Fibroblast of skin of back (primary cell): ENCODE measurements at places on chromosomes 1 and 21.

- DNase-seq = no peak
These were observed 15.0 kb upstream of the FCAMR start for GRCh38 chr1:206985162-206985749.

DNA sequence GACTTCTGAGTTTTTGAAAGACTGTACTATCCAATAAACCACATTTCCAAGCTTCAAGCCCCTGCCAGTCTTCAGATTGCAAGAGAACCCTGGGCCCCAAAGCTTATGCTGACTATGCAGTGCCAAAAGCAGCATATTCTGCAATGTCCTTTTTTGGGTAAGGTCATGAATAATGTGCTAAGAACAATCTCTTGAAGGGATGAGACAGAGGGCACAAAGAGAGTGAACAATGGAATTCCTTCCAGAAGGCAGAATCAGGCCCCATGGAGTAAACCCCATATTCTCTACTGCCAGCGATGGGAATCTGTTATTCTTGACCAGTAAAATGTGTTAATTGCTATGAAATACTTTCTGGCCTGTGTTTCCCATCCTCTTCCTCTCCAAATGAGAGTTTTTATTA lies 190.4 kb downstream of the RGS7 start:
- DNase-seq = no peak

- DNase-seq = no peak
These were observed 23.0 kb upstream of the SPSB1 start for GRCh38 chr1:9269721-9270120.

GRCh38 chr1:19812875-19813642 lies 2.0 kb downstream of the RNF186 start:
- no peak for DNase-seq

- no peak for DNase-seq
These were observed 555.6 kb downstream of the LTN1 start for GRCh38 chr21:28437061-28437460.

DNA sequence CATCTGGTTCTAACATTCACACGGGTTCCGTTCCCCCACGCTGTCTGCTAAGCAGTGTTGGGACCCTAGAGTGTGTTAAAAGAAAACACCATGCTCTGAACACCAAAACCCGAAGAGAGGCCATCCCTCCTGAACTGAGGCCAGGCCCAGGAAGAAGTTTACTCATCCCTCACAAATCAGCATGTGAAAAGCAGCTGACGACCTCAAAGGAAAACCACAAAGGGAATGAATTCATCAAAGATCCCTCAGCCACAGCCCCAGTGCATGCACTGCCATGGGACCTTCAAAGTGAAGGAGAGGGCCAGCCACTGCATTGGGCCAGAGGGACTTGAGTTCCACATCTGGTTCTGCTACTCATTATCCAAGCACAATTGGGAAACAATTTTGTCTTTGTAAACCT lies 7.0 kb upstream of the PSEN2 start:
- peak; percentile 66 for DNase-seq

- DNase-seq = peak; percentile 55
These were observed 19.0 kb downstream of the SDC3 start for GRCh38 chr1:30889511-30889910.

- DNase-seq = no peak
These were observed 556.0 kb upstream of the CXADR start for GRCh38 chr21:16956824-16957223.

GRCh38 chr1:192787914-192788585 lies 20.8 kb upstream of the RGS2 start:
- DNase-seq = peak; percentile 71

DNA sequence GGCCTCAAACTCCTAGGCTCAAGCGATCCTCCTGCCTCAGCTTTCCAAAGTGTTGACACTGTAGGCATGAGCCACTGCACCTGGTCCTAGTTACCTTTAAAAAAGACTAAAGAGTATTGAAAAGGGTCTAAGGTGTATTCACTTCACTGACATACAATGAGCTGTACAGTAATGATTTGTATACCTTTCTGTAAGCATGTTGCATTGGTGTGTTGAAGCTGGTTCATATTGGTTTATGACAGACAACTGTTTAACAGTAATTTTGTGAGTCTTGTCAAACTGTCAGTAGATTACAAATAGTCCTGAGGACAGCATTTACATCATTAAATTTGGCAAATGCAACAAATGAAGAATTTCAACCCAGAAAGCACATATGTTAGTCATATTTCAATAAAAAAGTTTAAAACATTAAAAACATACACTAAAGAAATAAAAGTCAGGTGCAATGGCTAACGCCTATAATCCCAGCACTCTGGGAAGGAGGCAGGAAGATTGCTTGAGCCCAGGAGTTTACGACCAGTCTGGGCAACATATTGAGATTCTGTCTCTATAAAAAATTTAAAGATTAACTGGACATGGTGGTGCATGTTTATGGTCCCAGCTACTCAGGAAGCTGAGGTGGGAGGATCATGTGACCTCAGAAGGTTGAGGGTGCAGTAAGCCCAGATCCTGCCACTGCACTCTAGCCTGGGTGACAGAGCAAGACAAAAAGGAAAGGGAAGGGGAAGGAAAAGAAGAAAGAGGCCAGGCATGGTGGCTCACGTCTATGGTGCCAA lies 88.3 kb upstream of the HP1BP3 start:
- no peak for DNase-seq

GRCh38 chr1:209199822-209200221 lies 383.7 kb upstream of the CAMK1G start:
- DNase-seq = no peak

GRCh38 chr1:52436817-52437216 lies 32.4 kb downstream of the PRPF38A start:
- DNase-seq = no peak

GRCh38 chr1:107653765-107654164 lies 311.2 kb downstream of the VAV3 start:
- DNase-seq = no peak

DNA sequence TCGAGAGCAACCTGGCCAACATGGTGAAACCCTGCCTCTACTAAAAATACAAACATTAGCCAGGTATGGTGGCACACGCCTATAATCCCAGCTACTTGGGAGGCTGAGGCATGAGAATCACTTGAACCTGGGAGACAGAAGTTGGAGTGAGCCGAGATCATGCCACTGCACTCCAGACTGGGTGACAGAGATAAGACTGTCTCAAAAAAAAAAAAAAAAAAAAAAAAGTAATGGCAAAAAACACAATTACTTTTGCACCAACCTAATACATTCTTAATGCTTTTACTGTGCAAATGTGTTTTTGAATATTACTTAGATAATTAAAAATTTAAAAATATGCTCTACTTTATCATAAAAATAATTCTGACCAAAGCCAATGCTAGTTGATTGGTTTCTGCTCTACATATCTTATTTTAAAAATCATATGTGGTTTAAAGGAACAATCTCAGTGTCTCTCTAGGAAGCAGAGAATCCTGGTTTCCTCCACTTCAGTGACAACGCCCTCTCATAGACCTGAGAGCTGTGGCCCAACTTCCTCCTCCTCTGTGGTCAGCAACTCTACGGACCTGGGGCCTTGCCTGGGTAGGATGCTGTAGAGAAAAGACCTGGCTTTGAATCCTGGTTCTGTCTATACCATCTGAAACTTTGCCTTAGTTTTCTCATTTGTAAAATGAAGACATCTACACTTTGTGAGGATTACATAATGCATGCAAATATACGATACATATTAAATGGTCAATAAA lies 64.7 kb downstream of the TGFBR3 start:
- DNase-seq = no peak

DNA sequence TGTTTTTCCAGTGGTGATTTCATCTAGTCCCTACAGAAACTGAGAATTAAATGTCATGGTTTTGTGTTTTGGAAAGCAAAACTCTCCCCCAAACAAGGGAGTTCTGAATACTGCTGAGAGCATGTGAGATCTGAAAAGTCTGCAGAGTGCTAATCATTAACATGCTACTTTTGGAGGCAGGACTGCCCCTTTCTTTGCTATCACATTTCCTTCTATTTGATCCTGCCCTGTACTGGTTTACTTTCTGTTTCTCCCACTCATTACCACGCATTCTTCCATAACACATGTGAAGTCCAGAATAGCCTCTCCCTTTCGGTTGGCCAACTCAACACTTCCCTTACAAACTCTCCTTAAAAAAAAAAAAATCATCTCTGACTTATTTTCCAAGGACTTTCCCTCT lies 63.6 kb downstream of the GADD45A start:
- peak; percentile 73 for DNase-seq

DNA sequence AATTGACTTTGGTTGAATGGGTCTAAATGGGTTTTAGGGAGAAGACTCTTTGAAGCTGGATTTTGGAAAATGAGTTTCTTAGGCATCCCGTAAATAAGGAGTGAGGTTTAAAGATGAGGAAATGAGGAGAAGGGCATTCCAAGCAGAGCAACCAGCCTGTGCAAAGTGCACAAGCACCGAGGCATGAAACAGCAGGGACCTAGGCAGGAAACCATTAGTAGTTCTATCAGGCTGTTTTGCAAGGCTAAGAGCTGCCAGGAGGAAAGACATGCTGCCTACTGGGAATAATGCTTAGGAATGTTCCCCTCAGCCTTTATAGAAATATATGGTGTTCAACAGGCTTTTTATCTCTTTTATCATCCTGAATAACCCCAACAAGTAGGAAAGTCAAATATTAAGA lies 153.1 kb upstream of the FGGY start:
- peak; percentile 75 for DNase-seq

- no peak for DNase-seq
These were observed 9.4 kb upstream of the GPR161 start for GRCh38 chr1:168146160-168146539.

GRCh38 chr1:155643230-155643629 lies 33.2 kb downstream of the MSTO1 start:
- DNase-seq = no peak

DNA sequence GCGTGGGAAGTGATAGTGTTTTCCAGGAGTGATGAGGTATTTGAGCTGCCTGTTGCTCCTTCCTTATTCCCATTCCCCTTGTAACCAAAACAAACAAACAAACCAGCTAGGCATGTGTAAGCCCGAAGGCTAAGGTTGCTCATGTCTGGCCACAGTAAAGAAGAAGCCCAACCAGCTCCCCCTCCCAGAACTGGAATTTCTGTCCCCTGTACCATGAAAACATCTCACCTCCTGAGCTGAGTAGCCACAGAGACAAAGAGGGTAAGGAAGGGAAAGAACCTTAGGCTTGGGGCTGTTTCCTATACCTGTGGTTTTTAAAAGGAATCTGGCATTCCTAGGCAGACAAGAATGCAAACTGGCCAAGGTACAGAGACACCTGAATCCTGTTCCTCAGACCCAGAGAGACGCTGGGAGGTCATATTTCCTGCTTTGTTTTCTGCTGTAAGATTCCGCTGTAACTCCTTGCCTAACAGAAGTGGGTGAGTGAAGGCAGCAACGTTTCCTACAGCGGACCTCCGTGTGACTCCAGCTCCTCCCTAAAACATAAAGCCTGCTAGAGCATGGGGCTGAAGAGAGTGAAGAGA lies 41.7 kb upstream of the RAB4A start:
- peak; percentile 18 for DNase-seq

DNA sequence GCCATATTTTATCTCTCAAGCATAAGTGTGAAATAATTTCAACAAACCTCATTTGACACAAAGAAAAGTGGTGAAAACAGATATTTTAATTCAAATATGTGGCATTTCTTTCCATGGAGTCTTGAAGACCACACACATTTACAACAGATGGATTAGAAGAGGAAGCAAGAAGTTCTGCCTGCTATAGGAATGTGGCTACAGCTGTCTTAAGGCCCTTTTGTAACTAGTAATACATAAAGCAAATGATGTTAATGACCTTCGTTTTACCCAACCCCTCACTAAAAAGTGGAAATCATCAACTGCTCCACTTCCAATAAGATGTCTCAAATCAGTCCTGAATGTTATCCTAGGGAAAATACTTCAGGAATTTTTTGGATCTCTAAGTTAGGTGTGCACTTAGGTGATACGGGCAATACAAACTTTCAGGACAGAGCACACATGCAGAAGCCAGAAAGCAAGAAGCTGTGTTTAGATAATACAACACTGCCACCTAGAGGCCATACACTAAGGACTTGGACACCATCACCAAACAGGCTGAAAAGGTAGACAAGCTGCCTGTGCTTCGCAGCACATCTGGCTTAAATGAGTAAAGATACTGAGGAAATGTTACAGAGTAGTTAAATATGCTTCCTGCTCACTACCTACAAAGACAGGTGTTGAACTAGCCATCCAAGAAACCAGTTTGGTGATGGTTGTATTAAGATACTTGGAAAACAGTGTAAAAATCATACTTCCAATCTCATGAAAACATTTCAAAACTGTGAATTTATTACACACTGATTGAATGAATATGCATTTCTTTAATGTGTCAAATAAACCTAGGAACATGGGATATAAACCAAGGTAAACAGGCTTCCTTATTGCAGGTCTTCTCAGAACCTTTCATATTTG lies 24.4 kb downstream of the RRAGC start:
- peak; percentile 76 for DNase-seq

DNA sequence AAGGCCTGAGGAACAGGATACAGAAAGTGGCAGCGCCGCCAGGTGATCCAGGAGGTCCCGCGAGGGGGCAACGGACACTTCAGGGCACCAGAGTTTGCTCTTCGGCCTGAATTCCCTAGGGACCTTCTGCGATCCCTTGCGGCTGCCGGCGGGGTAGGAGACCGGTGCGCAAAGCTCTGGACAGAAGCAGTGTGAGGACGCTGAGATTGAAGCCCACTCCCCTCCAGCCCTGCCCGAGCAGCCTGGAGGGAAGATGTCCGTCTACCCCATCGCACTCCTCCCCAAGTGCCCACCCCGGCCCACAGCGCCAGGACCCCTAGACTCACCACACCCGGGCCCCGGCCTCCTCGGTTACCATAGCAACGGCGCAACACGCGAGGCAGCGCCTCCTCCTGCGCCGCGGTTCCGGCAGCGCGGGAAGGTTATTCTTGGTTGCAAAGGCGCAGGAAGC lies at the start of gene ANKRD45:
ANKRD45 (minus strand) TSS at position 361 of the 451 bp plus-strand sequence. CDS start 10,433 bp downstream, outside the sequence.
- DNase-seq = peak; percentile 46

- DNase-seq = peak; percentile 65
These were observed 16.9 kb downstream of the TCEANC2 start for GRCh38 chr1:54070171-54070837.

- DNase-seq = no peak
These were observed 22.1 kb upstream of the SDC3 start for GRCh38 chr1:30930631-30931173.

DNA sequence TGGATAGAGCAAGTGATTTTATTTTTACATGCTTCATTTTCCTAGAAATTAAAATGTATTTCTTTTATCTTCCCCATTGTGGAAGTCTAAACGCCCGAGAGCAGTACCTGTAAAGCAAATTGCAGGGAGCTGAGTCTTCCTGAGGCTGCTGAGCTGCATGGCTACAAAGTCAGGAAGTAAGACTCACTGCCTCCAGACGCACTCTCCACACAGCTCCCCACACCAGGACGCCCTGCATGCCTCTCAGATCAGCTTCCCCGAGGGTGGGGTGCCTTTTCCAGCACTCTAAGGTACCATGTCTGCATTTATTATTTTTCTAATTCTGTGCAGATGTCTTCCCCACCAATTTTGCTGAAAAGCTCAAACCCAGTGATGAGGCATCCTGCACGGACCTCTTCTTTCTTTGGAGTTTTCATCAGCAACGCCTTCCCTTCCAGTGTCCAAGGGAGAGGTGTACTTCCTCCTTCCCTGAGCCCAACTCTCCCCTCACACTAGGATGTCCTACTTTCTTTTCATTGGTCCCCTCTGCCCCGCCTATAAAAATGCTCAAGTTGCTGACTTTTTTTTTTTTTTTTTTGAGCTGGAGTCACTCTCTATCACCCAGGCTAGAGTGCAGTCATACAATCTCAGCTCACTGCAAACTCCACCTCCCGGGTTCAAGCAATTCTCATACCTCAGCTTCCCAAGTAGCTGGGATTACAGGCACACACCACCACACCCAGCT lies 114.7 kb downstream of the PCNX2 start:
- no peak for DNase-seq
